Iris pigment epithelial cell (primary cell): ENCODE measurements at places on chromosomes 5 and 9.

DNA sequence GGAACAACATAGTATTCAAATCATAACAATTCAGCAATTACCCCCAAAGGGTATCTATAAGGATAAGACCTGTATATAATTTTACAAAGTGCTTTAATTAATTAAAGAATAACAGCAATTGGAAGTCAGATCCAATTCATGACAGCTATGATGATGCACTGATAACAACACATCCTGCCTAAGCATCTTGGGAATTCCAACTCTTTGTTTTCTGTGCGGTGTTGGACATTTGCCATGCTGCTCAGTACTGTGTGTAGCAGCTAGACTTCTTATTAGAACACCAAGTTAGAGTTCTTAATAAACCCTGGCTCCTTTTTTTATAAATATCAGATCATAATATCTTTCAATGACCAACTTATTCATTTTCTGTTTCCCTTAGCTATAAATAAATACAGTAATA lies 209.0 kb downstream of the SEC61B start:
- peak; percentile 79 for DNase-seq

- DNase-seq = no peak
These were observed 129.7 kb downstream of the CEMIP2 start for GRCh38 chr9:71638627-71639026.

- DNase-seq = peak; percentile 57
These were observed 764 bp downstream of the CAMLG start for GRCh38 chr5:134738963-134739661.

- DNase-seq = no peak
These were observed 14.4 kb downstream of the VDAC1 start for GRCh38 chr5:133990396-133990795.

- no peak for DNase-seq
These were observed 9.3 kb downstream of the ST6GALNAC6 start for GRCh38 chr9:127890053-127890452.

- no peak for DNase-seq
These were observed 6.9 kb downstream of the IL31RA start for GRCh38 chr5:55858104-55858503.

- no peak for DNase-seq
These were observed 179.3 kb downstream of the C9orf152 start for GRCh38 chr9:110028676-110029075.

DNA sequence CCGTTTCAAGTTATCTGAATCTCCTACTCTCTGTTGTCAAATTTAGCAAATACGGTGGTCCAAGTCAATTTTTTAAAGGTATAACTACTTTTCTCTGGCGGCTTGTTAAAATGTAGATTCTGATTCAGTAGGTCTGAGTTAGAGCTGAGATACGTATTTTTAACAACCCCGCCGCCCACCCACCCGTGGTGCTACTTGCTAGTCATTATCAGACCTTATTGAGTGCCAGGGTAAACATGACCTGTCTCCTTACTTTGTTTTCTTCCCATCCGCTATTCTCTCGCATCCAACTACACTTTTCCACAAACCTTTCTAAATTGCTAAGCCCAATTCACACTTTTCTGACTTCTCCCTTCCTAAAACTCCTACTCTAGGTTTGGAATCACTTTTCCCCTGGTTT lies 694 bp upstream of the PLAA start:
- no peak for DNase-seq

GRCh38 chr5:151312756-151313324 lies 9.3 kb upstream of the SLC36A3 start:
- no peak for DNase-seq

DNA sequence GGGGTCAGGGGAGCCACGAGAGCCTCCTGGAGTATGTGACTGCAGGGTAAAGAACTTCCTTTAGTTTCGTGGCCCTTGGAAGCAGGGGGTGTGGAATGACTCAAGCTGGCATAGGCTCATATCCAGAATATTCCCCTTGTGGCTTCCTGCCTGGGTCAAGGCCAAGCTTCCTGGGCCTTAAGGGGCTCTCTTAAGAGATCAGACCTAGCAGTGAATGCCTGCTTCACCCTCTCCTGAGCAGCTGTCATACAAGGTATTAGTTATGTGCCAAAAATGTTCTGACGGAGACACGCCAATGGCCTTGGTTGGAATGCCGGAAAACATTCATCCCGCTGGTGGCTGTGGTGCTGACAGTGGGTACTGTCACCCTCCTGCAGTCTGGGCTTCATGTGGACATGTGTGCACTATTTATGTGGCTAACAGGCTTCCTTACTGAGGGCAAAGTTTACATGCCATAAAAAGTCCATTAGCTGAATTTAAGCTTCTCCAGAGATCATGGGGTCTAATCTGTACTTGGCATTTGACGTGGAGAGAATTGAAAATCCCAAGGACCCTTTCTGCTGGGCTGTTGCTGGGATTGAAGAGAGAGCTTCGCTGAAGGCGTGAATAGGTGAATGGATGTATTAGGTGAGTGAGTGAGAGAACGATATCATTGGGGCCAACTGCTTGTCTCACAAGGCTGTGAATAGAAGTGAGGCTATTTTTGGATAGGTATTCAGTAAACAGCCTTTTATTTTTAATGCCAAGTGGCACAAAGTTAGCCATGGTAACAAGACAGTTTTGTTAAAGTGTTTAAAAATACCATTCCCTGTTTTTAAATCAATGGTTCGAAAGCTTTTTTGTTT lies 156.8 kb downstream of the MACROH2A1 start:
- no peak for DNase-seq

DNA sequence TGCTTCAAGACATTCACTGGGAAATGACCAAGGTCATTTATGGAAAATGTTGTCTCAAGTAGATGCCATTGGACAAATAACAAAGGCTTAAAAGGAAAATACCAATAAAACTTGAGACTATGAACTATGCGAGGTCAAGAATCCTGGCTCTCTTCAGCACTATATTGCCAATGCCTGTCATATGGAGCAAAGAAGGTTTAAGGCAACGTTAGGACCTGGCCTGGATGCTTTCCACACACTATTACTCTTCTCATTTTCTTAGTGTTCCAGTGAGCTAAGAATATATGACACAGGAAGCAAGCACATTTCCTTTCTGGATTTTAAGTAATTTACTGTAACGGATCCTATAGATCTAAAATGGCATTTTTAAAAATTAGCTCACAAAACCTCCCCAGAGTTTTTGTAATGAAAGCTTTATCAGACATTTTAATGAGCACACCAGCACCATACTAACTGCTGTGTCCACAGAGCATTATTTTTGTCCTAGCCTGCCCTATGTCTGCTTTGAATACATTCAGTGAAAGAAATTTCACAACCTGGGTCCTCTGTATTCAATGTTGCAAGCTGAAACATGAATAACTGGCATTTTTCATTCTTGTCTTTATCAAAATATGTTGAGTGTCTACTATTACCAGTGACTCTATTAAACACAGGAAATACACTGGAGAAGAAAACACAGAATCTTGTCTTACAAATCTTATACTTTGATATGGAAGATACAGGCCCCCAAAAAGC lies 315.6 kb downstream of the CETN3 start:
- peak; percentile 74 for DNase-seq

DNA sequence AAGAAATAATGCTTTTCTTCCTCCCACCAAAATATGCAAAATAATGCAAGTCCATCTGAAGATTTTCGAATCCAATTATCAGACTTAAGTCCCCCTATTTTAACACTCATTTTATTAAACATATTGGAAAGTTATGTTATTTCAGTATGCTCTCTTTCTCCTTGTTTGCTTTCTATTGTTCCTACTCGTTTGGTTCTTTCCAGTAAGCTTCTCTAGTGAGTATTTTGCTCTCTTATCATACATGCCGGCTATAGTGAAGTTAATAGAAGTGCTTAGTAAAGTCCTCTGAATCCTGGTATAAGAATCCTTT lies 517 bp downstream of the ALDH1A1 start:
- DNase-seq = no peak

- no peak for DNase-seq
These were observed 101.2 kb downstream of the ZCCHC7 start for GRCh38 chr9:37221489-37222106.

DNA sequence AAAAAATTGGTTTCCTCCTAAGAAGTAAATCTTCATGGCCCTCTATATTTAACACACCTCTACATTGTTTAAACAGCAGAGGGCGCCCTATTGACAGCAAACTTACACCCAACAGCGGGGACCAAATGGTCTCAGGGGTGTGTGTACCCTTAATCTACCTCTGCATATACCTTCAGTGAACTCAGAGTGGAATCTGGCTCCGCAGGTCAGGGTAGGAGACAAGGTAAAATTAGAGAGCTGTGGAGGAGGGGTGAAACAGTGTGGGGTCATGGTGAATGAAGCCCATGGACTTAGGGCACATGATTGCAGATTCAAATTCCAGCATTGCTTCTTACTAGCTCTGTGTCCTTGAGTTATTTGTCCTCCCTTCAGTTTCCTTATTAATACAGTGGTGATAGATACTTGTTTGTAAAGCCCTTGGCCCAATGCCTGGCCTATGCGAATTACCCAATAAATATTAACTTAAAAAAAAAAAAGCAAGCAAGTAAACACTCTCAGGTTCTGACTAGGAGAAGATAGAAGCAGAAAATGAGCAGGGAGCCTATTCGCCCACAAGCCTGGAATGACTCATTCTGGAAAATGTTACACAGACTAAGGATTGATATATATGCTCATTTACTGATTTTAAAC lies 122.9 kb downstream of the CAVIN4 start:
- peak; percentile 21 for DNase-seq

DNA sequence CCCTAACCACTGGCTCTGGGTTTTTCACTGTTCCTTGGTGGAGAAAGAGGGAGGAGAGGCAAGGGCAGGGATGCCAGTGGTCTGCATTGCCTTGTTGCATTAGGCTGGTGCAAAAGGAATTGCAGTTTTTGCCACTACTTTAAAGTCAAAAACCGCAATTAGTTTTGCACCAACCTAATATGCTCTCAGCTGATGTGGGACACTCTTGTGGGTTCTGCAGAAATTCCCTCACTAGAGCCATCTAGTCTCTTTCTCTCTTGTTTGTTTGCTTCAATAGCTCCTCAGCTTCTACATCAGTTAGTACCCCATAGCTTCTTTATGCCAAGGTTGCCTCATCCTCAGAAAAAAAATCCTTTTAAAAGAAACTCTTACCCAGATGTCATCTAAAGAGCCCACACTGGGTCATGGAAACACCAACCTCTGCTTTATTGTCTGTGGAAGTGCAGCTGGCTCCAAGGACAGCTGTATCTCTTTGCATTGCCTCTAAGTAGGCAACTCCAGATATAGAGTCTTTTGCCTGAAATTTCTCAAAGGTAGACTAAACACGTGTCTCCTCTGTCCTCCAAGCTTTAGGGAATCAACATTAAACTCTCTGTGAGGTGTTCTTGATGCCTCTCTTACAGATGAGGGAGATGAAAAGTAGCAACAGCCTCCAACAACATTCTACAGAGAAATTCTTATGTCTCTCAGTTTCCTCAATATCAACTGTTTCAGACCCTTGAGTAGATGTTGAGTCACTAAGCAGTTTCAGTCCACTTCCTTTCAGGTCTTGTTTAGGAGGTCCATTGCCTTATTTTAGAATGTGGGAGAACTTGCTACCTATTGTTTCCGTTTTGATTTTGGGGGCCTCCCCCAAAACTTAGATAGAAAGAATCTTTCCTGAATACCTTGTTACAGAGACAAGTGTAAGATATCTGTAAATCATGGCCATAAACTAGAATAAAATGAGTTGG lies 84.9 kb upstream of the MEF2C start:
- no peak for DNase-seq

- DNase-seq = no peak
These were observed 2.7 kb upstream of the PTAR1 start for GRCh38 chr9:69762527-69762926.

DNA sequence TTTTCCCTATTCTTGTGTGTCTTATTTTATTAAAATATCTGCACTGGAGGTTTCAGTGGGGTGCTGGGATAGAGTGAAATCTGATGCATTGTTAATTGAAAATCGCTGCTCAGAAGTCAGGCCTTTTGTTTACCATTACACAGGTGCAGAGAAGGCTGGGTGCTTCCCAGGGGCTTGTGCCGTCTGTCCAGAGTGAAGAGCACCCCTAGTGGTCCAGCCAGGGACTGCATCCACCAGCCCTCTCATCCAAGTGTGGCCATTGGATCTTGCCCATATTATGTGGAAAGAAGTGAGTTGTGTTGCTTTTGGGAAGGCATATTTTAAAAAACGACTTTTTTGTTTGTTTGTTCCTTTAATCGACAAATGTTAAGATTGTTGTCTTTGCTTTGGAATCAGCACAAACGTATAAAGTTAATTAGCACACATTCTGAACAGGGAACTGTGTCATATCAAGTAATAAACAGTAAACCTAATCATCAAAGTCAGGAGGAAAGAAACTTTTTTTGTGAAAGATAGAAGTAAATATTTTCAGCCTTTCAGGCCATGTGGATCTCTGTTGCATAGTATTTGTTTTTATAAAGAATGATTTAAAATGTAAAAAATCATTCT lies 315.6 kb downstream of the MTRR start:
- peak; percentile 11 for DNase-seq

DNA sequence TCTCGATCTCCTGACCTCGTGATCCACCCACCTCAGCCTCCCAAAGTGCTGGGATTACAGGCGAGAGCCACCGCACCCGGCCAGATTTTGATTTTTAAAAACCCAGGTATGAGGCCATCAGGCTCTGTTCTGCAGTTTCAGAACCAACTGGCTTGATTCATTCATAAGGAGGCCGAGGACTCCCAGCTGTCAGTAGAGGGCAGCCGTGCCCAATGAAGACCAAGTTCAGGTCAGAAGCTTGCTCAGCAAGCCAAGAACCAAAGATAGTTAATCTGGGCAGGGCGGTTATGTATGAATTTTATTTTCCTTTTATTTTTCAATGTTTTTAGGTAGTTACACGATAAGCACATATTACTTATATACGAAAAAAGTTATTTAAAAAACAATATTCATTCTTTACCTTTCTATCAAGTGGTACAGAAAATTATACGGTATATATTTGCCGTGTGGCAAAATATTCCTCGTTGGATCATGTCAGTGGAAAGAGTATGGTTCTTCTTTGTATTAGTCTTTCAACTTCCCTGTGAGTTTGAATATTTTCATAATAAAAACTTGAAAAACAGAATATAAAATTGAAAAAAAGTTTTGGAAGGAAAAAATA lies 18.0 kb downstream of the MGAT1 start:
- peak; percentile 91 for DNase-seq

- peak; percentile 63 for DNase-seq
These were observed 218.8 kb upstream of the MSX2 start for GRCh38 chr5:174505621-174506020.

DNA sequence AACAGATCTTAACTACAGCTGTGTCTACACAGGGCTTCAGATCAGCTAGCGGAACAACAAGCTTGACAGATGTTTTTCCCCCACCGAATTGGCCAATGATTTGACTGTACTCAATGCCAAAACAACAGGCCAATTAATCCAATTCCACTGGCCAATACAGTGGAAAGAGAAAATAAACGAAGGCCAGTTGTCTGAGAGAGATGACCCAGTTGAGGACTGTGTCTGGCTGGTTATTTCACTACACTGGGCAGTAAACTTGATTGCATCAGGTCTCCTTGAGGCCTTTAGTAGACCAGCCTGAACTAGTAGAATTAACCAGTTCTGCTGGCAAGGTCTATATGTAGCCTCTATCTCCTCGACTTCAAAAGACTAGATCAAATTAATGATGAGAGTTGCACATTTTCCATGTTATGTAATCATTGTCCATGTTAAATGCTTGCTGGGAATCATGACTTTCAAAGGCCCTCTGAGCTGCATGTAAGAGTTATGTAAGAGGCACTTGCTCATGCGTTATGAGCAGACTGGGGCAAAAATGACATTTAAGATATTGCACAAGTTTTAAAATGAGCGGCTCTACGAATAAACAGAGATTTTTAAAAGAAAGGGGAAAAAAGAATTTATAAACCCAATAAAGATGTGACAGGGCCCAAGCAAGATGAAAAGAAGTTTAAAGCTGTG lies 28.3 kb downstream of the SMIM23 start:
- DNase-seq = no peak

- no peak for DNase-seq
These were observed 21.6 kb downstream of the CSF1R start for GRCh38 chr5:150064681-150065220.
